CD4-positive, alpha-beta memory T cell (primary cell): ENCODE measurements at places on chromosomes 4 and X. TPM values are rescaled to one million over a fixed set of nuclear protein-coding genes. Genes with fewer than 3 reads are reported as not detected.

Gene APELA
- total RNA-seq: not detected

Gene NDST3
- total RNA-seq: not detected

Gene LUZP4
- total RNA-seq: not detected

Gene GASK1B
- total RNA-seq: 0.70 TPM

Gene PAGE3
- not detected for total RNA-seq

Gene AMTN
- not detected for total RNA-seq
